Lung (tissue), 17 donors: ENCODE measurements at places on chromosomes 13 and 19.

DNA sequence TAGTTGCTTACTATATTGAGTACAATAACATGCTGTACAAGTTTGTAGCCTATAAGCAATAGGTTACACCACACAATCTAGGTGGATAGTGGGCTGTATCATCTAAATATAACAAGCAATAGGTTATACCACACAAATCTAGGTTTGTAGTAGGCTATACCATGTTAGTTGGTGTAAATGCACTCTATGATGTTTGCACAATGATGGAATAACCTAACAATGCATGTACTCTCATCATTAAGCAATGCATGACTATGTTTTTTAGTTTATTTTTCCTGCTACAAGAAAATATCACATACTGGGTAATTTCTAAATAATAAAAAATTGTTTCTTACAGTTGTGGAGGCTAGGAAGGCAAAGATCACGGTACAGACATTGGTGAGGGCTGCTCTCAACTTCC lies 262.5 kb downstream of the SLITRK6 start:
- DNase-seq = no peak

DNA sequence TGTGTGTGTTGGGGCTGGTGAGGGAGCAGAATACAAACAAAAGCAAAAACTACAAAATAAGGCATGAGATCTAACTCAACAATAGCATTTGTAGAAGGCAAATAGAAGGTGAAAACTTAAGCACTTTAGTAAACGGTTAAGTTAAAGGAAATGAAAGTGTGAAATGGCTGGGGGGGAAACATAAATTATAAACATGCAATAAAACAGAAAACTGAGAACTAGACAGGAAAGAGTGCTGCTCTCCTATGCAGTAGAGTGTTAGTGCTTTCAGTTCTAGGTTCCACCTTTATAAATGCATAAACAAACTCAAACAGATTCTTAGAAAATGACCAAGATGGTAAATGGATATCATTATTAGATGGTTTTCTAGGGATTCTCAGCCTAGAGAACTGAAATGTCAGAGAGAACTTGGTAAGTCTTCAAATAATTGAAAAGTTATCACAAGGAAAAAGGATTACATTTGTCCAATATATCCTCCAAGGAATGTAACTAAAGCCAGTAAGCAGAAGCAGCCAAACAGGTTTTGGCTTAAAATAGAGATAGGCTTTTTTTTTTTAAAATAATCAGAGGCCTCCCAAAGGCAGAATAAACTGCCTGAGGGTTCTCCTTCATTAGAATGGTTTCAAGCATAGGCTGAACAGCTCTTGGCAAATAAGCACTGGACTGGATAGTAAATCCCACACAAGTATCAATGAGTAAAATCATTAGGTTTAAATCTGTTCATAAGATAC lies 23.3 kb downstream of the RBM26 start:
- no peak for DNase-seq

DNA sequence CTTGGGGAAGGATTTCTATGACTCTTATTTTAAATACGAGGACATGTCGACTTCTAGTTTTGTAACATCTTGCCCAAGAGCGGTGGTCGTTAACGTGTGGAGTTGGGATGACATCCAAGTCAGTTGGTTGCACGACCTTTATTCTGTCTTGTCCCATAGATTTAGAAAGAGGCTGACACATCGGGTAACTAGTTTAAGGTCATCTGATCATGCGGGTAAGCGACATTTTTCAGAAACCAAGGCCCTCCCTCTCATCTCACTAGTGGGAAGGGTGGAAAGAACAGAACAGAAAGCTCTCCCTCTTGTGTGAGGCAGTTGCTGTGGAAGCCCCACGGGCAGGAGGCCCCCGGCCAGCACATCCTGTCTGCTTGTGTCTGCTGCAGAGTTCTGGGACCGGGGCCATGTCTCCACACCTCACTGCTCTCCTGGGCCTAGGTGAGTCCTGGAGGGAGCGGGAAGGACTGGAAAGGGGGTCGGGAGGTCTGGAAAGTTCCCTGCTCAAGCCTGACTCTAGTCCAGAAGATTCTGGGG lies at the start of gene LAIR2:
LAIR2 (plus strand) TSS at position 314 of the 531 bp plus-strand sequence; CDS start at position 402, 88 bp downstream.
- no peak for DNase-seq

DNA sequence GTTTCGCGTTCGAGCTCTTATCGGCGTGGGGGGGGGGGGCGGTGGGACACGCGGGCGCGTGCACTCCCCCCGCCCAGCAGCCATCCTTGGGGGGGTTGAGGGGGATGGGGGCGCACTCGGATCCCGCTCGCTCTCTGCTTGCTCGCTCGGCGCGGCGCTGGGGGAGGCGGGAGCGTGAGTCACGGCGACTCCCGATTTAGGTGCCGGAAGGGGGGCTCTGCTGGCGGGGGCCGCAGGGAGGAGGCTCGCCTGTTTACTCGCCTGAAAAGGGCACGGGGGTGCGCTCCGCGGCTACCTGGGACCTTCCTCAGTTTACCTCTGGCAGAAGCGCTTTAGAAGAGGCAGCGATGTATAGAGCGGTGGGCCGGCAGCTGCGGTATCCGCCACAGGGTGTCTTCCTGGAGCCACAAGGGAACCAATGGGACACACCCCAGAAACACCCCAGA lies 1.1 kb upstream of the PDE4A start:
- no peak for DNase-seq

- DNase-seq = peak; percentile 88
These were observed at the start of gene SHFL for GRCh38 chr19:10085641-10086590. Gene SHFL, plus strand, starts transcription at chr19:10086317. Its CDS starts 111 bp downstream, at chr19:10086428.

- no peak for DNase-seq
These were observed 546.7 kb downstream of the SLITRK5 start for GRCh38 chr13:88217883-88218282.

DNA sequence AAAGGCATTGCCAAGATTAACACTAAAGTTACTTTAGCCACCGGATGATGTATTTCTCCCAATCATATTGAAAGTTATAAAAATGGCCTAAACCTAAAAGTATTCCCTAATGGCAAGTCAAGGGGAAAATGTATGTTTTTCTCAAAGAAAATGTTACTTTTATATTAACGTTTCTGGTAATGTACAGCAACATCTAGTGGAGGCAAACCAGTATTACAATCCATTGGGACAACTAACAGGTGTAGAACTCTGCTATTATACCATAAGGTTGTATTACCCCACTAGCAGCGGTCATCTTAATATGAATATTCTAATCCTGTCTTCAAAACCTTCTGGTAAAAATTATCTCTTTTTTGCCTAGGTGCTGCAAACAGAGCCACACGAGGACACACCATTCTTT lies 69.2 kb downstream of the ZNF100 start:
- no peak for DNase-seq

DNA sequence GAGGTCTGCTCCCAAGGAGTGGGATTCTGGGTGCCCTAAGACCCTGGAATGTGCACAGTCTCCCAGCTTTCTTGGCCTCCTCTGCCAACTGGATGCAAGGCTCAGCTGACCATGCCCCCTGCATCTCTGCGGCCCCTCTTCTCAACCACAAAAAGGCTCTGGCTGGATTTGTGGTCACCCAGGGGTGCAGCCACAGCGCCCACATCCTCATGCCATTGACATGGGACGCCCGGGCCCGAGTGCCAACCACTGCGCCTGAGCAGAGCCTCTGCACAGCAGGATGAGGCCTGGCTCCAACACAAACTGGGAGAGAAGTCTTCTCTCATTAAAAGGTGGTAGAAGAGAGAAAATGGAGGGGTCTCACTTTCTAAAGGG lies 103.5 kb downstream of the FOXO1 start:
- no peak for DNase-seq
